Activated effector memory CD4-positive, alpha-beta T cell treated with anti-CD3 and anti-CD28 coated beads, Interleukin-2, amount 50 U/mL, for 16 hours (primary cell): ENCODE measurements at places on chromosomes 11 and 22.
A peak's percentile ranks its signal among the peaks of the same experiment; 100 is the strongest.

GRCh38 chr22:38033522-38034277 lies 23.5 kb upstream of the PICK1 start:
- no peak for DNase-seq

DNA sequence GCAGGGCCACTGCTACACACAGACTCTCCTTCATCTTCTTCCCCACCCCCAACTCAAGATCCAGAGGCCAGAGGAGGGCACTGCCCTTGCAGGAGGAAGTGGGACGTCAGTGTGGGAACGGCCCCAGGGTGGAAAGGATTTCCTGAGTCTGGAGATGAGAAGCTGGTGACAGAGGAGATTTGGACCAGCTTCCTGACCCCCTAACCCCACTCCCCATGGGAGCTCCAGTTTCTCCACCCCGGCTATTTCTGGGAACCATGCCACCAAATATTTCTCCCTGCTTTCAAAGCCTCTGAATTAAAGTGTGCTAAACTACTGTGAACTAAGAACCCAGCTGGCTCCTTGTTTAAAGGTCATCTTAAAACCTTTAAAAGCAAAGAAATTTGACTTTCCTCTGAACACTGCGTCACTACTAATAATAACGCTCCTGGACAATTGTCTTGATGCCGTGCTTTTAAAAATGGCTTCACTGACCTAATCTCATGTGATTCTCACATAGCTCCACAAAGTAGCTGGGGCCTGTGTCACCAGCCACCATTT lies 46.6 kb downstream of the CWC15 start:
- no peak for DNase-seq

- DNase-seq: no peak
These were observed 35.4 kb downstream of the KCNQ1OT1 start for GRCh38 chr11:2664376-2664775.

DNA sequence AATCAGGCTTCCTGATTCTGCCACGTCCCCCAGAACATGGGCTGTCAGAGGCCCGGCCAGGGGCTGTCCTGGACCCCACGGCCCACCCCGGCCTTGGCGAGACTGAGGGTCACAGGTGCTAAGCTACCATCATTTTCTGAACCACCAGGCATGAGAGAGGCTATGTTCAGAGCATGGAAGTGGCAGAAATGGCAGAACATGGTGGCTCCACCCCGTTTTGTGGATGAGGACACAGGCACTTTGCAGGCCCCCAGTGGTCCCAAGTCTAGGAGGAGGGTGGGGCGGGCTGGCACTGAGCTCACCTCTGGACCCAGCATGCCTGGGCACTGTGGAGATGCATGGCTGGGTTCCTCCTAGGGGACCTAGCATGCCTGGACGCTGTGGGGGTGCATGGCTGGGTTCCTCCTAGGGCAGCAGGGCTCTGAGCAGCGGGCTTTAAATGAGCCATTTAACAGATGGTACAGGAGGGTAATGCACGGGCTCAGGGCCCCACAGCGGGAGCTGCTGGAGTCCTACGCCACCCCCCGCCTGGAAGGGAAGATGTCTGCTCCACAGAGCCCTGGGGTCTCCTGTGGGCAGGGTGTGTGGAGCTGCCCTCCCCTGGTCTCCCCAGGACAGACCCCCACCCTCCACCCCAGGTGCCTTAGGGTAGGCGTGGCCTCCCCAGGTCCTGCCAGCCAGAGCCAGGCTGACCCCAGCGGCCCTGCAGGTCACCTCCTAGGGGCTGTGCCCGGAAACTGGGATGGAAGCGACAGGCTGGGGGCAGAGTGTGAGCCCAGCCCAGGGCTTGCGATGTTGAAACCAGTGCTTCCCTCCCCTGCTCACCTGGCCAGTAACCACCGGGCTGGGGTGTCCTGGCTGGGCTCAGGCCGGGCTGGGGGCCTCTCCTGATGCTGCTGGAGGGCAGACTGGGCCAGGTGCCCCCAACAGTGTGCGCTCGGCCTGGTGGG lies 6.1 kb upstream of the MUC5AC start:
- no peak for DNase-seq

DNA sequence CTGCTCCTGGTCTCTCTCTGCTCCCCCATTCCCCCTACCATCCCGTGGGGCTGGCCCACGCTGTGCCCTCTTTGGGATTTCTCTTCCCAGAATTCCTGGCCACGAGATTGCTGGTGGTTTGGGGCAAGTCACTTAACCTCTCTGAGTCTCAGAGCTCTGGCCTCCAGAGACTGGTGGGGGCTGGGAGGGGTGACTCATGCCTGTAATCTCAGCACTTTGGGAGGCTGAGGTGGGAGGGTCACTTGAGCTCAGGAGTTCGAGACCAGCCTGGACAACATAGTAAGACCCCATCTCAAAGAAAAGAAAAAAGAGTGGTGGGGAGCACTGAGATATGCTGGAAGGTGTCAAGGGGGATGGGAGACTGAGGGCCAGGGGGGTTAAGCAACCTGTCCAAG lies 18.3 kb downstream of the OTUB1 start:
- DNase-seq: no peak

DNA sequence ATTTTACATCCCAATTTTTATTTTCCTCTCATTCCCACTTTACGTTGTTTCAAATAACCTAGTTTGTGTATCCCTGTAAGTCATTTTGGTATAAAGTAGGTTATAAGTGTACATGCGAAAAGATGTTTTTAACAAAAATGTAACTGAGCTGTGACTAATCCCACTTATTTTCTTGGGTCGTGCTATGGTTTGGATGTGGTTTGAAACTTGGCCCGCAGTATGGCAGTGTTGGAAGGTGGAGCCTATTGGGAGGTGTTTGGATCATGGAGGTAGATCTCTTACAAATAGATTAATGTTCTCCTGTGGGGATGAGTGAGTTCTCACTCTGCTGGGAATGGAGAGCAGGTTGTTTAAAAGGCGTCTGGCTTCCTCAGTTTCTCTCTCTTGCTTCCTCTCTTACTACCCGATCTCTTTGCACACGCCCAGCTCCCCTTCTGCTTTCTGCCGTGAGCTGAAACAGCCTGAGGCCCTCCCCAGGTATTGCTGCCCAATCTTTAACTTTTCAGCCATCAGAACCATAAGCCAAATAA lies 7.2 kb downstream of the RPL27A start:
- no peak for DNase-seq

DNA sequence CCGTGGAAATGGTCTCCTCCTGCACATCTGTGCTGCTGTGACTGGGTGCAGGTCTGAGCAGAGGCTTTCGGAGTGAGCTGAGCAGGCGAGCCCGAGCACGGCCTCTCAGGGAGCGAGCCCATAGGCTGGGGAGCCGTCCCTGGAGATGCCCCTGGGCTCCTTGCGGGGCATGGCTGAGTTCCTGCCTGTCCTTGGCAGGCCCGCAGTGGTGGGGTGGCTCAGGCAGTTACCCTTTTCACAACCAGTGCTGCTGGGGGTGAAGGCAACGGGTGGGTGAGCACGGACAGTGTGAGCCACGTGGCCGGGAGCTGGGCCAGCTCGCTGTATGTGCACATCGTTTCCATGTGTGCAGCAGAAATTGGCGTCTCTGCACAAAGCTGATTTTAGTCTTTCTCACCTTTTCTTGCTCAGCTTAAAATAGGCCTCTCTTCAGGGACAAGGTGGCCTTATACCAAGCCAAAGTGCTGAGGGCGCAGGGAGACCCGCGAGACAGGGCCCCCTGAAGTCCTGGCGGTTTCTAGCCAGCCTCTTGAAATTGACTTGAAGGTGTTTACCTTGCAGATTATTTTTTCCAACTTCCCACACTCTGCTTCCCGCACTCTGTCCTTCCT lies at the start of gene TP53AIP1:
Gene TP53AIP1 (minus strand): TSS at position 55 of the 611 bp plus-strand sequence. CDS start 5,053 bp downstream, outside the sequence.
- DNase-seq: no peak

DNA sequence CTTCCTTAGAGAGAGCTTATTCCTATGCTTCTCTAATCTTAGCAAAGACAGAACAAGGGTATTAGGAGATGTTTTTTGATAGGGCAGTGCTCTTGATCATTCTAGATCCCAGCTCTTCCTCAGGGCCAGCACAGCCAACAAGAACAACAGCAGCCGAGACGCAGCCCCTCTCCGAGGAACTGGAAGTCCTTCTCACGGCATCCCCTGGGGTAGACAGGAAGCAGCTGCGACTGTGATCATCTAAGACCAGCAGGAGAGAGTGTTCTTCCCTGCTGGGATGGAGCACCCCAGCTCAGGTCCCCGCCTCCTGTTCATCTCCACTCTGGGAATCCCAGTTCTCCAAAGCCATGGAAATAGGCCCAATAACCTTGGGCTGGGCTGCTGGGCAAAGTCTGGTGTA lies 29.6 kb downstream of the IRAG1 start:
- no peak for DNase-seq

- DNase-seq: no peak
These were observed 45.0 kb downstream of the BBOX1 start for GRCh38 chr11:27085605-27086004.

GRCh38 chr22:31790240-31790639 lies 36.4 kb downstream of the DEPDC5 start:
- no peak for DNase-seq

DNA sequence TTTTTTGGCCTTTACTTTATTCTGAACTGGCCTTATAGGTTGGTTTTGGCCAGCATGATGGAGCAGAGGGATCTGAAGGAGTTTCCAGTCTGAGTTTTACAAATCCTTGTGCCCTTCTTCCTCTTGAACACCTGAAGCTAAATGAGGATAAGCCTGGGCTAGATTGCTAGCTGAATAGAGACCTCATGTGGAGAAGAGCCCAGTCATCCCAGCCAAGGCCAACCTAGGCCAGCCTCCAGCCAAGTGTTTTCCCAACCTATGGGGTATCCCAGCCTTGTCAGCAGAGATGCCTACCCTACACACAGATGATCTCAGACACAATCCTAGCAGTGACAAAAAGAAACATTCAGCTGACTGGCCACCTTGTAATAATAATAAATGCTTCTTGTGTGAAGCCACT lies 966 bp upstream of the CASP12 start:
- no peak for DNase-seq

- DNase-seq: peak; percentile 65
These were observed 1.6 kb downstream of the CD5 start for GRCh38 chr11:61103851-61104423.

DNA sequence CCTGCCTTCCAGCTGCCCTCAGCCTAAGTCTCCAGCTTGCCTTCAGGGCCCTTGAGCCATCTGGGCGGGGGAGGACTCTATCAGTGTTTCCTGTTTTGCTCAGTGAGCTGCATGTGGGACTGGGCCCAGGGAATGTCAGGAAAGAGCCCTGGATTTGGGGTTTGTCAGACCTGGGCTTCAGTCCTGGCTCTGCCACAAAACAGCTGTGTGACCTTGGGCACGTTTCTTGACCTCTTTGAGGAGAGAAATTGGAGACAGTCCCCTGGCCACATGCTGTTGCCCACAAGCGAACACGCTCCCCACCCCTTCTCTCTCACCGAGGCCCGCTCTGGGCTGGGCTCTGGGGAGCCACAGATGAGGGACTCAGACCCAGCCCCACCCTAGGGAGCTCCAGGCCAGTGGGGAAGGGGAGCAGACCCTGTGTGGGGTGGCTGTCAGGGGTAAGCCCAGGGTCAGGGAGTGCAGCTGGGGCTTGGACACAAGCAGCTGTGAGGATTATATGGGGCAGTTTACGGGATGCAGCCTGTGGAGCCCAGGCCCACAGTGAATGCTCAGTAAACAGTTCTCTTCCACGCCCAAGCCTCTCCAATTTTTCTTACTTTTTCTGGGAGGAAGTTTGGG lies 12.3 kb downstream of the MYO7A start:
- DNase-seq: no peak

DNA sequence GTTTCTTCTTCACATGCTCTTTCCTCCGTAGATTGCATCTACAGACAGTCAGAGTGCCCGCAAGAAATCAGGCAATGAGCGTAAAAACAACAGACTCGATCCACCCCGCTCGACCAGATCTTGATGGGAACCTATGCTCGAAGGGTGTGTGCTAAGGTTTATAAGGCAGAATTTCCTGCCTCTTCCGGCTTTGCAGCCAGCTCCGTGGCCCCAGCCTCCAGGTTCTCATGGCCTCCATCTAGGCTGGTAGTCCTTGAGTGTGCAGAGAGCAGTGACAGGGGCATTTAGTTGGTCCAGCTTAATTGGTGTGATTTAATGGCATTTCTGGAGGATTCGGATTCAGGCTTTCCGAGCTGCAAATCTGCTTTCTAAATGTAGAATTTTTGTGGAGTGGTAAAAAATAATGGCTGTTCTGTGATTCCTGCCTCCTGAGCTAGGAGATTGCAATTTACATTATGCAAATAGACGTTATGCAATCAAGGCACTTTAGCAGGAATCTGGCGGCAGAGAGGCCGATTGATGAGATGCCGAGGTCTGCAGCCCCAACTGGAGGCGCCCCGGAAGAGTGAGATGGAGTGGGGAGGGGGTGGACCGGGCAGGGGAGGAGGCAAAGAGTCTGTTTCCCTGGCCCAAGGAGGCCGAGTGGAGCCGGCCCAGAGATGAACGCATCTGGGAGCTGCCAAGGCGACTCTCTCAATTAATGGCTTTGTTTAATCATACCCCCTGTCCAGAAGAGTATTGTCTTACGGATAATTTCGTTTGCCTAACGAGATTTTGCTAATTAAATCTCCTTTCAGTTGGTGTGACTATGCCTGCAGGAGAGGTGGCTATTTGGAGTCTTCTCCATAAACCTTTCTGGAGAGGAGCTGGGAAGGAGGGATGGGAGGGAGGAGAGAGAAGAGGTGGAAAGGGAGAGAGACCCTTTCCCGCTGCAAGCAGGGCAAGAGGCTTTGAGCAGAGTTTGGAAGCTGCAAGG lies 75.3 kb downstream of the PKNOX2 start:
- no peak for DNase-seq

GRCh38 chr11:304915-305843 lies 2.4 kb upstream of the IFITM2 start:
- DNase-seq: peak; percentile 83

DNA sequence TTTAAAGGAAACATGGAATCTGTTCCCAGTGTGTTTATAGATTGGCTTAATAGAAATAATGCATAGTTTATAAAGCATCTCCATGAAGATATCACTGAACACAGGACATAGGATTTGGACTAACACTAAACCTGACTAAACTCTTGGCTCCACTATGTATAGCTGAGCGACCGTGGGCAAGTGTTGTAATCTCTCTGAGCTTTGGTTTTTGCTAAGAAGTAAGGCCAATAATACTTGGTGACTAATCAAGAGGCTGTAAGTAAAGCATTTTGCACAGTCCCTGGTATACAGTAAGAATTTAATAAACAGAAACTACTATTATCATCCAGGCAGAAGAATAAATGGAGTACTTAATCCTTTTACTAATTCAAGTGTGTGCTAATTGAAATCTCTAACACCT lies 125.5 kb upstream of the MTMR2 start:
- DNase-seq: no peak

DNA sequence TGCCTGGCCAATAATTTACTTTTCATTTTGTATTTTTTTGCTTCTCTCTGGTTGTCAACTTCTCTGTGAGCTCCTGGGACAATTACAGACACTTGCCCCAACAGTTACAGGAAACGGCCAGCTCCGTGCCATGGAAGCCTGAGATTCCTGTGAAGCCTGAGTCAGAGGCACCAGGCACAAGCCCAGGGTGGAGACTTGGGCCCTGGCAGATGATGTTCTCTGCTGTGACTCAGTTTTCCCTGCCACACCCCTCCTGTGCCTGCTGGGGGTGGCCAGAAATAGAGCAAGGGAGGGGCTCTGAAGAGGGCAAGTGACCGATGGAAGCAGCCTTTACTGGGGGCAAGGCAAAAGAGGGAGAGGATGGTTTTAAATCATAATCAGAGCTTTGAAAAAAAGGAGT lies 4.9 kb downstream of the ATP5MGL start:
- DNase-seq: no peak
